ENCODE measurements at places on chromosomes 2 and 18. TPM values are rescaled to one million over a fixed set of nuclear protein-coding genes. Genes with fewer than 3 reads are reported as not detected.

- no peak for DNase-seq
Measured at GRCh38 chr2:158600155-158600802, 143.5 kb downstream of the PKP4 start.

- DNase-seq = no peak
Measured at GRCh38 chr2:12463189-12463588, 253.5 kb upstream of the TRIB2 start.

SATB2 gene
- total RNA-seq = 0.19 TPM

- DNase-seq = no peak
Measured at GRCh38 chr2:37920570-37920969, 4.5 kb upstream of the RMDN2 start.

DNA sequence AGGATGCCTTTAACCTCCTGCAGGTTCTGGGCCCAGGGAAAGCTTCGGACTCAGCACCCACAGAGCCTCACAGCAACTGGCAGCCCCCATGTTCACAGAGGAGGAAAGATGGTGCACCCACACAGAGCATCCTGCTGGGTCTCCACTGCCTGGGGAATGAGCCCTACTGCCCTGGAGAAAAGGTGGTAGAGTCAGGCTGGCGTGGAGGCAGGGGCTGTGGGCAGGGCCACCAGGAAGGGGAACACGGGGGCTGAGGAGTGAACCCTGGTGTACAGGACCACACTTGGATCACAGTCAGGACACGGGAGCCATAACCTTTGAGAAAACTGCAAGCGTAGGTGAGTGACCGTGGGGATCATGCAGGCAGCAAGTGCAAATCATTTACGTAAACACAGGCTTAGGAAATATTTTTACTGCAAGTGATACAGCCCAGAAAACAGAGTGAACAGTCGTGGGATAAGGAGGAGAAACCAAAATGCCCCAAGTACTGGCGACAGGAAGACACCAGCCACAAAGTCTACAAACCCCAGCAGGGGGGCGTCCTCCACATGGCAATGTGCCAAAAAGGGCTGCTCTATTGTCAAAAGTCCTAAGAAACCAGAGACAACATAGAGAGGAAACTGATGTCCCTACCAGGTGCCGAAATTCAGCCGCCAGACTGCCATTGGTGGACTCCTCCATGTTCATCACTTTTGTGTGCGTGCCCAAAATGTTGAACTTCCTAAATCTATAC lies 27.6 kb downstream of the STAT1 start:
- no peak for DNase-seq

DNA sequence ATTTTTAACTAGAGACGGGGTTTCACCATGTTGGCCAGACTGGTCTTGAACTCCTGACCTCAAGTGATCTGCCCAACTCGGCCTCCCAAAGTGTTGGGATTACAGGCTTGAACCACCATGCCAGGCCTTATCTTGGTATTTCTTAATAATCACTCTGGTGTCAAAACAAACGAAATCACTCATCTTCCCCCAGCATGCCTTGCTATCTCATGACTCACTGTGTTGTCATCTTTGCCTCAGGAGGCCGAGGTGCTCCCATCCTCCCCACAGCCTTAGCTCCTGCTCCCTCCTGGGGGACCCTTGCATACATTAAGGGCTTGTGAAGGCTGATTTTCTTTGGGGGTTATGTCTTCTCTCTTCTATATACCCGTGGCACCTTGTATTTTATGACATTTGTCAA lies 250.1 kb upstream of the DPP10 start:
- DNase-seq = no peak

DDX1 gene
- total RNA-seq = 79.7 TPM

DNA sequence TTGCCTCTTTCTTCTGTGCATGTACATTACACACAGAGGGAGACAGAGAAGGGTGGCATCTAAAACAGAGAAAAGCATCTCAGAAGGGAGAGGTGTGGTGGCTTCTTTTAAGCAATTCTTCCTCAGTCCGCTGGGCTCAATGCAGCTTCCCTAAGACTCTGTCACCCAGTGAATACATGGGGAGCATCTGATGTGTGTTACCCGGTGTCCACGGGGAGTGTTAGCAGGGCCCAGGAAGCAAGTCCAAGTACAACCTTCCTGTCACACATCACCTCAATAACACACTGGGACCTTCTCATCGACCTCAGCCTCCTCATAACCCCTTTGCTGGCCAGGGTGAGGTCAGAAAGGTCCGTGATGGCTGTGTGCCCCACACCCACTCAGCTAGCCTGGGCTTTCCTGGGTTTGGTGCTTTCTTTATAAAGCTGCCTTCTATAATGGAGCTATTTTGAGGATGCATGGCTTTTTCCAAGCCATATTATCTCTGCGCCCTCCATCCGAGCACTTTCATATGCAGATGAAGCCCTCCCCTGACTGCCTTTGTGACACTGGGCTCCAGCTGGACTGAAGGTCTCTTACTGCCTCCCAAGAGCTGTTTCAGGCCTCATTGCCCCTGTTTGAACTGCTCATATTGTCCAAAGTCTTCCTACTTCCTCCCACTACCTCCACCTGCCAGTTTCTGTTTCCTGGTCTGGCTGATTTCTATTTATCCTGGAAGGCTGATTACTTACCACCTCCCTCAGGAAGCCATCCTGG lies 21.4 kb downstream of the TNFRSF11A start:
- DNase-seq = no peak

DNA sequence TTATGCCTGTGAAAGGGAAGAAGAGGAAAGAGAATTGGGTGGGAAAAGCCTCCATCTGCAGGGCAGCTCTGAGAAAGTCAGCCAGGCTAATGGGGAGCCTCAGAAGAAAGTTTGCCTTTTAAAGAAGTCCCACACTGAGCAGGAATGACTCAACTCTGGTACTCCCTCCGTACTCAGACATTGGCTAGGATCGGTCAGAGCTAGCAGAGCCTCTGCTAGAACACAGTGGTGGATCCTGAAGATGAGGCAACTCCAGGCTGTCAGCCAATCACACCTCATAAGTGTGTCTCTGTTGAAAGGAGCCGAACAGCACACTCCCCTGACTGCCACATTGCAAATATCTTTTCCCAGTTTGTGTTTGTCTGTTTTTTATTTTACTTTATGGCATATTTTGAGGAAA lies 96.9 kb downstream of the HNRNPLL start:
- DNase-seq = no peak

DNA sequence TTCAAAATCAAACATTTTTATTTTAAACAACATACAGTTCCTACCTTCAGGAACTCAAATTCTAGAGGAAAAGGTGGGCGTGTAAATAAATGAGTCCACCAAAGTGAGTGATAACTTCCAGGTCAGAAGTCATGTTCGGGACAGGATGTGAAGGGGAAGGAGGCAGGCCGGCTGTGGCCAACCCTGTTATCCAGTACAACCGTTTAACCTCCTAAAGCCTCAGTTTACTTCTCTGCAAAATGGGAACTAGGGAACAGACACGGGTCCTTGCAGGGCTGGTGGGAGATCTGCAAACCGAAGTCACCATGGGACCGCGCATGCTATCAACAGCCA lies 373 bp downstream of the EIPR1 start:
- DNase-seq = peak; percentile 59

DNA sequence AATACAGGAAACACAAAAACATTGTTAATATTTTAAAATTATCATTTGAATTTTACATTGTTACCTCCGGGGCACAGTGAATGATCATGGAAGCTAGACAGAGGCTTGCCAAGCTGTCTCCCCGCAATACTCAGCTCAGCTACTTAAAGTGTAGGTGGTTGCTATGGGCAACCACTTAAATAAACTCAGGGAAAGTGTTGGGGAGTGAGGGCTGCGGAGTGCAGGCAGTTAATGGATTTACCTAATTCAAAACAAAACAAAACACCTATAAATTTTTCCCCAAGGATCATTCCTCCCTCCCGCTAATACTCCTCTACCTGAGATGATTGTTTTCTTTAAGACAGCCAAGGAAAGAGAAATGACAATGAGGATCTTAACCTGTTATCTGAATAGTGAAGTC lies 349.5 kb downstream of the TGIF1 start:
- no peak for DNase-seq

Measured in activated CD4-positive, alpha-beta memory T cell treated with anti-CD3 and anti-CD28 coated beads for 36 hours (primary cell).